ENCODE measurements at places on chromosomes 3 and 15.

DNA sequence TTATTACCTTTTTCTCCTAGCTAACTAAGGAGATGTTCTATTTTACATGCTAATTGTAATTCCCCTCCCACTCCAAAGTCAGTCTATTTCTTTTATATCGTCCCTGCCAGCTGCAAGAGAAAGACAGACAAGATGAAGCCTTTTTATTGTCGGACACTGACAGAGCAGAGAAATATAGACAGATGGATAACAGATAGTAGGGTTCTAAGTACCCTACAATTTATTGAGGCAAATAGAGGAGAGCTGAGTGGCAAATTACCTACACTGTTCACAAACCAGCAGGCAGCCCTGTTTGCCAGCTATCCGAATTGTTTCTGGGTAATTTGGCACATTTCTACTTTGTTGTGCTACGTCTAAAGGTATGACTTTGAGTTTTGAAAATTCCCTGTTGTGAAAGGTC is 392.3 kb upstream of the ZNF717 start:
- no peaks in the 10 kb centered on the region for H3K4me1 ChIP-seq
- DNase-seq, result no peak
- no peaks in the 10 kb centered on the region for H3K27me3 ChIP-seq
- H3K27ac ChIP-seq, result no peak overlapping the region
- no peaks in the 10 kb centered on the region for H3K36me3 ChIP-seq
- no peak overlapping the region for H3K4me3 ChIP-seq

DNA sequence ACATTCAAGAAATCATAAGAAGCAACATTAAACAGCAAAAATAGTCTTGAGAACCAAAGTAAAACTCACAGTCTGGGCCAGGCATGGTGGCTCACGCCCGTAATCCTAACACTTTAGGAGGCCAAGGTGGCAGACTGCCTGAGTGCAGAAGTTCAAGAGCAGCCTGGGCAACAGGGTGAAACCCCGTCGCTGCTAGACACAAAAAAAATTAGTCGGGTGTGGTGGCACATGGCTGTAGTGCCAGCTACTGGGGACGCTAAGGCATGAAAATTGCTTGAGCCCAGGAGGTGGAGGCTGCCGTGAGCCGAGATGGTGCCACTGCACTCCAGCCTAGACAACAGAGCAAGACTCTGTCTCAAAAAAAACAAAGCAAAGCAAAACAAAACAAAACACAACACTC is 117.7 kb upstream of the GOLGA6L6 start:
- no peak overlapping the region for H3K4me3 ChIP-seq
- H3K27ac ChIP-seq, result no peak overlapping the region
- H3K4me1 ChIP-seq, result no peaks in the 10 kb centered on the region

GRCh38 chr3:58079773-58080172 is 71.6 kb downstream of the FLNB start:
- H3K27me3 ChIP-seq, result no peaks in the 10 kb centered on the region
- no peak overlapping the region for H3K27ac ChIP-seq
- H3K36me3 ChIP-seq, result peaks cover 17% of the 10 kb centered on the region
- no peaks in the 10 kb centered on the region for H3K4me1 ChIP-seq

DNA sequence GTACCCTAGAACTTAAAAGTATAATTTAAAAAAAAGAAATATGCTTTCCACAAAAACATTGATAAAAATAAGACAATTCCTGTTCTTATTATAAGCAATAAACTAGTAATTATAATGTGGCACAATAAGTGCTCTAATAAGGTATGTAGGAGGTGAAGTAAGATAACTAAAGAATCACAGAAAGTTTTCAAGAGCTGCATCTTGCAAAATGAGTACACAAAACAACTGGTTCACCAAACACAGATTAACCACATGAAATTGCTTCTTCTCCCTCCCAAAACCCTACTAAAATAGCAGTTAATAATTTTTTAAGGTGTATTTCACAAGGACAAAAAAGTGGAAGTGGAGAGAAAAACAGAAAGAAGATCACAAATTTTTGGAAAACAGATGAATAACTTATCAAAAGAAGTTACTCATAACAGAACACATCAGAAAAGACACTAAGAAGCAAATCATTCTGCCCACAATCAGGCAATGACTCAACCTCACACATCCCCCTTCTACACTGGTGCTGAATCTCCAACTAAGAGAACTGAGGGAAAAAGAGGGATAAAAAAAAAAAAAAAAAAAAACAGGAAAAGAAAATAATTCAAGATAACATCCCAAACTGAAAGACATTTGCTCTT is 64.2 kb downstream of the TBC1D5 start:
- H3K4me1 ChIP-seq, result no peaks in the 10 kb centered on the region
- no peak for DNase-seq
- no peaks in the 10 kb centered on the region for H3K27me3 ChIP-seq
- H3K27ac ChIP-seq, result no peak overlapping the region
- no peaks in the 10 kb centered on the region for H3K36me3 ChIP-seq
- H3K4me3 ChIP-seq, result no peak overlapping the region

DNA sequence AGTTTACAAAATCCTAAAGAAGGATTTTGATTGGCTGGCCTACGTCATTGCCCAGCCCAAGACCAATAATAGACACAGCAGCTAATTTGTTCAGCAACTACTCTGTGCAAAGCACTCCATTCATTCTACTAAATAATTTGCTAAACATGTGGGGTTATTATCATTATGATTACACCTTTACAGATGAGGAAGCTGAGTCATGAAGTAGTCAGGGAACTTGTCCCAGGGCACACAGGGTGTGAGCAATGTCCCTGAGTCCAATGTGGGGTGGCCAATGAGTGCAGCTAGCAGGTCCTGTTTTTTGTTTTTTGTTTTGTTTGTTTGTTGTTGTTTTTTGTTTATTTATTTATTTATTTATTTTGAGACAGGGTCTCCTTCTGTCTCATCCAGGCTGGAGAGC is 183.6 kb downstream of the ABHD5 start:
- peaks cover 16% of the 10 kb centered on the region for H3K4me1 ChIP-seq
- DNase-seq, result no peak
- H3K4me3 ChIP-seq, result no peak overlapping the region
- no peaks in the 10 kb centered on the region for H3K27me3 ChIP-seq
- no peak overlapping the region for H3K27ac ChIP-seq

DNA sequence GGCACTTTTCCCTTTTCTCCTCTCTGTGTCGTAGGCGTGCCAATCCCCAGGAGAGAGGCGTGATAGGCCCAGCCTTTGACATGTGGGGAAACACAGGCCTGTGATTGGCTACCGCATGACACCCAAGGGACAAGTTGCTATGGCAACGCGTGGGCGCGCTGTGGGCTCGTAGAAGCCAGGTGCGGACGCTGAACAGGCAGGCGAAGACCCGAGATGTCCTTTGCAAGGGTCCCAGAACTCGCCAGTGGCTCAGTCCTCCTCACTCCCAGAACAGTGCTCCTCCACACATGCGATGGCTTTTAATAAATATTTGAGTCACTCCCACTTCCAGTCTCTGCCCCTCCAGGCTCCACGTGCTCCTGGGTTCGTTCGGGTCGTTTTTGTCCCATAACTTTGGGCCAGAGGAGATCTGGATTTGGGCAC is 4.2 kb downstream of the SLC51B start:
- H3K36me3 ChIP-seq, result no peaks in the 10 kb centered on the region
- peak; percentile 84 for DNase-seq
- no peak overlapping the region for H3K4me3 ChIP-seq
- H3K27me3 ChIP-seq, result no peaks in the 10 kb centered on the region
- no peak overlapping the region for H3K27ac ChIP-seq
